ENCODE measurements at places on chromosomes 5 and 9.

- DNase-seq = no peak
Measured at GRCh38 chr9:1794547-1795270, 220.4 kb upstream of the SMARCA2 start.

DNA sequence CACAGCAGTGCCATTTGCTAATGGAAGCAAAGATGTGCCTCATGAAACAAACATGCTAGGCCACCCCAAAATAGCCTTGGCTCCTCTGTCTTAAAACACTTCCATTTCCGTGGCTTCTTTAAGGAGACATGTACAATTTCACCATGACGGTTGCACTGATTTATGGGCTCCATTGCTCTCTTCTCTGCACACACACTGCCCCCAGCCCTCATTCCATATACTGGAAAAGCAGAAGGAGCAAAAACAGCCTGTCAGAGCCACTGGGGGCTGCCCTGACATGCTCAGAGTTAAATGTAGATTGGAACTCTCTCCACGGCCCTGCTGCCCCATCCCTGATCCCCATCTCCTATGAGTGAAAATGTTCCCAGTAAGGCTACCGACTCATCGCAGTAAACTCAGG, 114.8 kb downstream of the ROR2 start:
- no peak for DNase-seq

- no peak for DNase-seq
Measured at GRCh38 chr5:168156170-168156569, 135.3 kb upstream of the WWC1 start.

GRCh38 chr9:27369591-27369990, 72.6 kb upstream of the EQTN start:
- no peak for DNase-seq

- no peak for DNase-seq
Measured at GRCh38 chr5:1725641-1726468, 73.8 kb downstream of the MRPL36 start.

GRCh38 chr5:41335596-41336181, 122.4 kb upstream of the C6 start:
- no peak for DNase-seq

GRCh38 chr9:31304576-31304975, 1079.9 kb upstream of the ACO1 start:
- DNase-seq = peak; percentile 9

- no peak for DNase-seq
Measured at GRCh38 chr5:32494827-32495226, 50.3 kb upstream of the ZFR start.

DNA sequence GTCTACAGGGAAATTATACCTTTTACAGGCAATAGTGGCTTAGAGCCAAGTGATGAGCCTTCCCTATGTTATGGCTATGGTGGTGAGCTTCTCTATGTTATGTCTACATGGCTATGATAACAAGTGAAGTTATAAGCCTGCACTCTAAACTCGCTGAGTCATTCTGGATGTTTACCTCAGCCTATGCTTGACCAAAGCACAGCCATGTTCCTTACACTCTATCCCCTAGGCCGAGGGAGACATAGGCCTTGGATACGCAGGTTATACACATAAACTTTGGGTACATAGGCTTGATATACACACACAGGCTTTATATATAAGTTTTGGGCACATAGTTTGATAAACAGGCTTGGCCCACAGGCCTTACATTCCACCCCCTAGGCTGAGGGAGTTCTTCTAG, 13.8 kb downstream of the DMAC1 start:
- DNase-seq = no peak

- DNase-seq = no peak
Measured at GRCh38 chr9:4883326-4883873, 90.7 kb downstream of the RCL1 start.

DNA sequence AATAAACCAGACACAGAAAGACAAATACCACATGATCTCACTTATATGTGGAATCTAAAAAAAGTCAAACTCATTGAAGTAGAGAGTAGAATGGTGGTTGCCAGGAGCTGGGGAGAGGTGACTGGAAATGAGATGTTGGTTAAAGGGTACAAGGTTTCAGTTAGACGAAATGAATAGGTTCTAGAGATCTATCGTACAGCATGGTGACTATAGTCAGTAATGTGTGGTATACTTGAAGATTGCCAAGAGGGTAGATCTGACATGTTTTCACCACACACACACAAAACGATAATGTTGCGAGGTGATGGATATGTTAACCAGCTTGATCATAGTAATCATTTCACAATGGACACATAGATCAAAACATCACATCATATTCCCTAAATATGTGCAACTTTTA, 46.4 kb downstream of the FGF1 start:
- DNase-seq = no peak

DNA sequence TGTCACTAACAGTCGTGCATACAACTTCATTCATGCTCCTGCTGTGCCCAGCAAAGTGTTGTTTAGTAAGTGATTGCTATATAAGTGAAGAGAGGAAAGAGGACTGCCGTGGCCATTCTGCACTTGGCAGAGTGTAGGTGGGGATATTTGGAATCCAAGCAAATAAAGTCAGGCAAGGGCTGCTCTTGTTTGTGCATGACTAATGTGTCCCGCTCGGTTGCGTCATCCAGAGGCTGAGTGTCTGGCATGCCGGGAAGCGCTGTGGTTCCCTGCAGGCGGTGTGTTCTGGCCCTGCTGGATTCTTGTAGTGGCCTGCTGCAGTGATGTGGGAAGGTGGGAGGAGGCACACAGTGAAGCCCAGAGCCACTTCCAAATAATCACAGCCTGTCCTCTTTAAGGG, 136.9 kb upstream of the ANKH start:
- DNase-seq = peak; percentile 82

DNA sequence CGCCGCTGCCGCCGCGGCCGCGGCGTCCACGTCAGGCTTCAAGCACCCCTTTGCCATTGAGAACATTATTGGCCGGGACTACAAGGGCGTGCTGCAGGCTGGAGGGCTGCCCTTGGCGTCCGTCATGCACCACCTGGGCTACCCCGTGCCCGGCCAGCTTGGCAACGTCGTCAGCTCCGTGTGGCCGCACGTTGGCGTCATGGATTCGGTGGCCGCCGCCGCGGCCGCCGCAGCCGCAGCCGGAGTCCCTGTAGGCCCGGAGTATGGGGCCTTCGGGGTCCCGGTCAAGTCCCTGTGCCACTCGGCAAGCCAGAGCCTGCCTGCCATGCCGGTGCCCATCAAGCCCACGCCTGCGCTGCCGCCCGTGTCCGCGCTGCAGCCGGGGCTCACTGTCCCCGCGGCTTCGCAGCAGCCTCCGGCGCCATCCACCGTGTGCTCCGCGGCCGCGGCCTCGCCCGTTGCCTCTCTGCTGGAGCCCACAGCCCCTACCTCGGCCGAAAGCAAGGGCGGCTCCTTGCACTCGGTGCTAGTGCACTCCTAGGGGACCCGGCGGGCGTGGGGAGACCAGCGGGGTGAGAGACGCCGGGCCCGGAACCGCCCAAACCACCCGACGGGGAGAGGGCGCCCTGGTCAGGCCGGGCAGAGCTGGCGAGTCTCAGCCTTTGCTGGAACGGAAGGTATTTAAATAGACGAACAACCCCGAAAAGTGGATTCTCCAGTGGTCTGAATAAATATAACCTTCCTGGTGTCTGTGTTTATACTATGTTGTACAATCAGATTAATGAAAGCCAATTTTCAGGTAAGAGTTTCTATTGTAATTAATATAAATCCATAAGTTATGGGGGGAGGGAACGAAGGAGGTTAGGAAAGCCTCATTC, 1.2 kb downstream of the FOXB2 start:
- DNase-seq = no peak

DNA sequence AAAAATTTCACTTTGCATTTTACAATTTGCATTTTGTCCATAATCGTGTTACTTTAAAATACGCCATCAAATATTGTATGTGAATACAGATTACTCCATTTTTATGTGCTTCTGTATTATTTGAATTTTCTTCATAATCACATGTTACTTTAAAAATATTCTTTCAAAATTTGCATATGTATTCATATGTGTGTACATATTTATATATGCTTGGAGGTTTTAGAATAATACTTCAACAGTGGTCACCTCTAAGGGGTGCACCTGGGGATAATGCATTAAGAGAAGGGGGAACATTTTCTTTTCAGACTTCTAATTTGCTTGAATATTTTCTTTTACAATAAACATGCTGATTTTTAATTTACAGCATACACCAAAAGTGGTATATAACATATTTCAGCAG, 21.9 kb upstream of the ELL2 start:
- no peak for DNase-seq

DNA sequence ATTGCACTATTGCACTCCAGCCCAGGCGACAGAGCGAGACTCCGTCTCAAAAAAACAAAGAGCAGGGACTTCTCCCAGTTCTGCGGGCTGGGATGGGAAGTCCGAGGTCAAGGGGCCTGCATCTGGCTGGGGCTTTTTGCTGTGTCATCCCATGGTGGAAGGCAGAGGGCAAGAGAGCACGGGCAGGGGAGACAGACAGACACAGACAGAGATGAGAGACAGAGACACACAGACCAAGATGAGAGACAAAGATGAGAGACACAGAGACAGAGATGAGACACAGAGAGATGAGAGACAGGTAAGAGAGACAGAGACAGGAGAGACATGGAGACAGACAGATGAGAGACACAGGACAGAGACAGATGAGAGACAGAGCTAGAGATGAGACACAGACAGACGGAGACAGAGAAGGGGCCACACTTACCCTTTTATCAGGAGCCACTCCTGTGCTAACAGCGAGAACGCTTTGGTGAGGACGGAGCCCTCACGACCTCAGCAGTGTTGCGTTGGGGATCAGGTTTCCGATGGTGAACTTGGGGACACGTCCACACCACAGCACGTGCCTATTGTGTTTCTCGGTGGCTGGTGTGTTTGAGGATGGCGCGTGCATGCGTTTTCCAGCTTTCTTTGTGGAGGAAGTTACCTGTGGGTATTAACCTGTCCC, 8.9 kb upstream of the TOR4A start:
- no peak for DNase-seq

DNA sequence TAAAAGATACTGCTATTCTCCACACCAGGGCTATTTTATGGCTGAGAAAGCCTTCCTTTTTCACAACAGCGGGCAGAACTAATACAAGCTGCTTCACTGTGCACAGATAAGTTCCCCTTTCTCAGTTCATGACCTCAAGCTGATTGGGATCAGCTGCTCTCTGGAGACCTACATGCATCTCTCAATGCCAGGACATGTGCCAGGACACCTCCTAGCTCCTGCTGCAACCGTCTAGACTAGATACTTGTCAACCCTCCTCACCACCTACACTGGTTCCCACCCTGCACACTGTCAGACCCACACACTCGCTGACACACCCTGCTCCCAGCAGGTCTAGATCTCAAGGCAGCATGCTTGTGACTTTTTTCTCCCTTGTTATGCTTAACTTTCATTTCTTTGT, 39.8 kb downstream of the STARD4 start:
- DNase-seq = no peak

- no peak for DNase-seq
Measured at GRCh38 chr9:84874022-84874421, 204.5 kb downstream of the NTRK2 start.

- DNase-seq = no peak
Measured at GRCh38 chr5:133295520-133295919, 243.7 kb downstream of the HSPA4 start.

DNA sequence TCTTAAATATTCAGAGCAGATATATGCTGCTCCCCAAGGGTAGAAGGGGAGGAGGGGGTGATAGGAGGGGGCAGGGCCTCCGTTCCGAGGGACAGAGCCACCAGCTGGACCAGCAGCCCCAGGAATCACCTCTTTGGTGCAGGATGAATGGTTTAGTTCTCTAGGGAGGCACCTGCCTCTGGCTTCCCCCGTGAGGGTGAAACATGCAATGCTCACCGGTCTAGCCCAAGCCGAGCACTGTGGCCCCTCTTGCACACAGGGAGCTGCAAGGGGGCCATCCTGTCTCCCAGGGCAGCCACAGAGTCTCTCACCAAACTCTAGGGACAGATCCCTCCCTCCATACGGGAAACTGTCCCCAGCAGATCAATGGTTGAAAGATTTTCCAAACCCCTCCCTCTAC, 163.7 kb downstream of the DAB2IP start:
- DNase-seq = no peak

DNA sequence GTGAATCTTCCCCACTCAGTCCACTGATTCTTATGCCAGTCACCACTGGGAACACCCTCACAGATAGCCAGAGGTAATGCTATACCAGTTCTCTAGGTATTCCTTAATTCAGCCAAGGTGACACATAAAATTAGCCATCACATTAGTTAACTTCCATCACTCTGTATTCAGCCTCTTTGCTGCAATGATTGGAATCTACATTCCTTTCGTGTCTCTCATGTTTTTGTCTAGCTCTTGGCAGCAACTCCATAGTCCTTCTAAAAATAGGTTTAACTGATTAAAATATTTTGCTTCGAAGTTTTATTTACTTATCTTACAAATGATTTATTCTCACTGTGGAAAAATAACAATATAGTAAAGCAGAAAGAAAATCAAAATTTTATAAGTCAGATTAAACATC, 19.6 kb upstream of the RNF20 start:
- no peak for DNase-seq

DNA sequence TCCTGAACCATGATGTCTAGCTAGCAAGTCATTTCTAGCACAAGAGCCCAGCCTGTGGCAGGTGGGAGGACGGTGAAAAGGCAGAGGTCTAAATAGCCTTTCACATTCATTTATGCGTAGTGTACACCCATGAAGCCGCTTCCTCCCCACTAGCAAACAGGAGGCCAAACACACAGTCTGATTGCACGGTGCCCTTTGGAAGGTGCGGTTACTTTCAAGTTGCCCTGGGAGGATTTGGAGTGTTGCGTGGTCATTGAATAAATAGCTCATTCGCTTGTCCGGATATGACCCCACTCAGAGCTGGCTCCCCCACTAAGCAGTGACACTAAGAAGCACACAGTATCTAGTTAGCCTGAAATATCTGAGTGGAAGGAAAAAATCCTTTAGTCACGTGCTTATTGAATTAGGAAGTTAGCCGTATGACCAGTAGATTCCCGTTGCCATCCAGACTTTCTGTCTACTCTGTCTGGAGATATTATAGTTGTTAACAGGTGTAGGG, 664 bp upstream of the ARSB start:
- DNase-seq = no peak

DNA sequence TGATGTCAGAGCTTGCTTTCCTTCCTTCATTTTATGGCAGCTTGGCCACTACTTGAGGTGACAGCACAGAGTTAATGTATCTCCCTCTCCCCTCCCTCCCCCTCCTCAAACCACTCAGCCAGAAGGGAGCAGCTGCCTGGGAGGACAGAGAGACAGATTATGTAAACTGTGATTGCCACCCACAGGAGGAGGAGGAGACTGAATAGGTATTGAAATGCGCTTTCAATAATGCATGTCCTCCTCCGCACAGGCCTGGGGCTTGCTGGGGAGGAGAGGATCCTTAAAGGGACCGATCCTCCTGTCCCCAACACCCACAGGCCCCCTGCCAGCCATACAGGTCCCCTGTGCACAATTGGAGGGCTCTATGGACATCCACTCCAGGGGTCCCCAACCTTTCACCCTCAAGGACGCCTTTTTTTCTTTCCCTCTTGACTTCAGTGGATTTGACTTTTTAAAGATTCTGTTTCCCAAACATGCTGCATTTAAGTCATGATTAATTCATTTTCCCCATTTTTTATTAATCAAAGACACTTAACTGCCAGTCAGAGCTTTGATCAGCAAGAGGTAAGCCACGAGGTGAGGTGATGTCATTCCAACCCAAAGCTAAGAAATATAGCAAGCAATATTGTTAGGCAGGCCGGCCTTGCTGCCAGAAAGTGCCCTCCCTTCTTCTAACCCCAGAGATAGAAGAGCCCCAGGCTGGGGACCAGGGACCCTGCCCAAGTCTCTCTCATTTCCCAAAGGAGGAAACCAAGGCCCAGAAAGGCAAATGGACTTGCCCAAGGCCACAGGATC, 47.5 kb upstream of the CPLX2 start:
- DNase-seq = no peak
